Activated CD4-positive, alpha-beta memory T cell treated with anti-CD3 and anti-CD28 coated beads, Interleukin-2, amount 10 ng/mL, durations not matched to agents 7 days and 5 days (primary cell): ENCODE measurements at places on chromosomes 5 and 9.
A peak's percentile ranks its signal among the peaks of the same experiment; 100 is the strongest.

DNA sequence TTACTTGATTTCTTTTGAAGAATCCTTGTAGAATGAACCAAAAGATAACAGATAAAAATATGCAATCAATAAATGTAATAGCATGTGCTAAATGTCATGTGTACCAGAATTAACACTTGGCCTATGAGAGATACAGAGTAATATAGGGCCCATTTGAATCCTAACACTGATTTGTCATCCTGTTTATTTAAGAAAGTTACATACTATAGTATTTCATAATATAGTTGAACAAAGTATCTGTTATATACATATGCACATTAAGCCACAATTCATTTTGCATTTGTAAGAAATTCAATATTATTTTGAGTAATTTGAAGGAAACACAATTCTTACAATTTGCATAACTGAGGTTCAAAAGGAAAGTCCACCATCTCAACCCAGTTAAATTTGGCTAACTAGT, 389.5 kb downstream of the PDE4D start:
- DNase-seq = no peak

GRCh38 chr5:154782326-154782725, 27.1 kb downstream of the LARP1 start:
- DNase-seq = no peak

- no peak for DNase-seq
These were observed 11.1 kb upstream of the CACNA1B start for GRCh38 chr9:137866226-137867141.

- no peak for DNase-seq
These were observed 48.0 kb upstream of the POU5F2 start for GRCh38 chr5:93789173-93790067.

GRCh38 chr5:41721516-41721915, 148.7 kb downstream of the OXCT1 start:
- no peak for DNase-seq

GRCh38 chr5:122263352-122264030, 48.5 kb upstream of the SNCAIP start:
- no peak for DNase-seq

- no peak for DNase-seq
These were observed 10.8 kb downstream of the NSG2 start for GRCh38 chr5:174056064-174056847.

DNA sequence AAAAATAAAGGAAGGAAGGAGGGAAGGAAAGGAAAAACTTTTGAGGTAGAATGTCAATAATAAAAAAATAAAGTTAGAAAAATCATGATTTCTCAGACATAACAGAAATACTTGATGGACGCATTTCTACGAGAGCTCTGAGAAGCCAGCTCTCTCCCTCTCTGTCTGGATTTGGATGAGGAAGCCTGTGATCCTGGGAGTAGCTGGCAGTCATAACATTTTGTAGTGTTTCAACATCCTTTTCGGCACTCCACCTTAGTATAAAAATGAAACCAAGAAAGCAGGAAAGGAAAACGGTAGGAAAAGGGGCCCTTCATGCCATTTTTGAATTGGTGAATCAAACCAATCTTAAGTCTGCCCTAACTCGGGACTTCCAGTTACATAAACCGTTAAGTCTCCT, 321.3 kb downstream of the EPB41L4A start:
- no peak for DNase-seq

DNA sequence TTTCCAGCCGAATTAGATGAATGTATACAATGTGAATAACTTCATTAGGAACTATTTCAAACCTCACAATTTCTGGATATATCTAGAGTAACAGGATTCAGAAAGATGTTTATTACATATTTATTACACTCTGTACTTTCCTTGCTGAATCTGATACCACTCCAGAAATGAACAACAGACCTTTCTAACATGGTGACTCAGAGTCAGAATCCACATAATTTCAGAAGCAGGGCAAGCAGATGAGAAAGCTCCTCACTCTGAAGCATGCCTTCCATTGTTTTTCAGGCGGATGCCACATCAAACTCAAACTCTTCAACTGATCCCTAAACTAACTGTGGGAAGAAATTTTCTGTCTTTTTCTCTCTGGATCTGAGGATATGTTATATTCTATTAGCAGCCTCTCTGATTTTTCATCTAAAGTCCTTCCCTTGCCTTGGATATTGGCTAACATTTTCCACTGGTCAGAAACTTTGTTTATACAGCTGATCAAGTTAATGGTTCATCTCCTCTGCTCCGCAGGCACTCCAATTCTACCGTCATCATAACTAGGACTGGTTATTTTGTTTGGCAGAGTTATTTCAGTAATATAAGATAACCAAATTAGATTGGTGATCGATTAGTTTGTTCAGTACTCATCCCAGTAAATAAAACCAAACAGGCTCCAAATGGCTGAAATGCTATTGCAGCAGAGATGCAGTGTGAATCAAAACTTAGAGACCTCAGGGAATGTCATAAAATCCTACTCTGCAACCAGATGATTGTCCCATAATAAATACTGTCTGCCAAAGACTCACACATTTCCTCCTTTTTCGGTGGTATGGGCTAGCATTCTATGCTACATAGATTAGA, 556.0 kb downstream of the EBF1 start:
- no peak for DNase-seq

- DNase-seq = no peak
These were observed 96.6 kb upstream of the DMRT1 start for GRCh38 chr9:744790-745484.

DNA sequence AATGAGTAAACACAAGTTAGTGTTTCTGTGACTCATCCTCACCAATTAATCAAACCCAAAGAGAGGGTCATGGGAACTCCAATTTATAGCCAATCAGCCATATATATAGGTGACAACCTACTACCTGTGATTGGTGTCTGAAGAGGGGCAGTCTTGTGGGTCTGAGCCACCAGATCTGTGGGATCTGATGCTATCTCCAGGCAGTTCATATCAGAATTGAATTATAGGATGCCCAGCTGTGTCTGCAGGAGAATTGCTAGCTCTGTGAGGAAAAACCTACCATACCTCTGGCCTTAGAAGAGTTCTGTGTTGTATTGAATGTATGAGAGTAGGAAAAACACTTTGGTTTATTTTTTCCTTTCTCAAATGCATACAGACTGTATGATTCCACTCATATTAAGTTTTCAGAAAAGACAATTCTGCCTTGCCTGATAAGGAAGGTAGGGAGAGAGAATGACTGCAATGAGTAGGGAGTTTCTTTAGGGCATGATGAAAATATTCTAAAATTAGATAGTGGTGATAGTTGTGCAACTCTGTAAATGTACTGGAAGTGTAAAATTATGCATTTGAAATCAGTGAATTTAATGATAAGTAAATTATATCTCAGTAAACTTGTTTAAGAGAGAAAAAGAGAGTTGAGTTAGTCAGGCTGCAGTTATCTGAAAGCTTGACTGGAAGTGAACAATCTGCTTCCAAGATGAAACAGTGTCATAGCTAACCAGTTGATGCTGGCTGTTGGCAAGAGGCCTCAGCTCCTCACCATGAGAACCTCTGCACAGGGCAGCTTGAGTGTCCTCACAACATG, 274.9 kb downstream of the AUH start:
- no peak for DNase-seq

- DNase-seq = no peak
These were observed 22.6 kb downstream of the SLC36A1 start for GRCh38 chr5:151469992-151470391.

DNA sequence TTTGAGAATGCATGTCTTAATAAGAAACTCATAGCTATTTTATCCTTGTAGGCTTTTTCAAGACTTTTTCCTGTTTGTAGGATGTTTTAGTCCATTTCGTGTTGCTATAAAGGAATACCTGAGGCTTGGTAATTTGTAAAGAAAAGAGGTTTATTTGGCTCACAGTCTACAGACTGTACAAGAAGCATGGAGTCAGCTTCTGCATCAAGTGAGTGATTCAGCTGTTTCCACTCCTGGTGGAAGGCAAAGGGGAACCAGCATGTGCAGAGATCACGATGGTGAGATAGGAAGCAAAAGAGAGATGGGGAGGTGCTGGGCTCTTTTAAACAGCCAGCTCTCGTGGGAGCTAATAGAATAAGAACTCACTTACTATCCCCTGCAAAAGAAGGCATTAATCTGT, 177.3 kb downstream of the ALDH1A1 start:
- DNase-seq = no peak

DNA sequence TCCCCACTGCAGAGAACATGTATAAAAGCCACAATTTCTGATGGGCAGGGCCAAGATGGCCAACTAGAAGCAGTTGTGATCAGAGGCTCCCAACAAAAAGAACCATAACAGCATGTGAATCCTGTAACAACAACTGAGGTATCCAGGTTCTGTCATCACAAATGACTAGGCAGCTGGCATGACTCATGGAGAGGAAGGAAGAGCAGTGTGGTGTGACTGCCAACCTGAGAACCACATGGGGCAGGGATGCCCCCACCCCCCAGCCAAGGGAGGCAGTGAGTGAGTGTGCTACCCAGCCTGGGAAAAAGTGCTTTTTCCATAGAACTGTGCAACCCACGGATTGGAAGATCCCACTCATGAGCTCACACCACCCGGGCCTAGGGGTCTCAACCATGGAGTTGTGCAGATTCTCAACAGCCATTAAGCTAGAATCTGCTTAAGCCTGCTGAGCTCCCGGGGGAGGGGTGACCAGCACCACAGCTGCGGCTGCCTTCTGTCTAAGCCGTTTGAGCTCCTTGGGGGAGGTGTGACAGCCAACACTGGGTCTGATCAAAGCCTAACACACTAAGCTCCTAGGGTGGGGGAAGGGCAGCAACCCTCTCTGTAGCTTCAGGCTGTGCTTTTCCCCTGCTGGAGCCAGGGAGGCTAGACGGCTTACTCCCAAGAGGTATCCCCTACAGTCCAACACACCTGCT, 80.1 kb upstream of the DMAC1 start:
- DNase-seq = peak; percentile 52

DNA sequence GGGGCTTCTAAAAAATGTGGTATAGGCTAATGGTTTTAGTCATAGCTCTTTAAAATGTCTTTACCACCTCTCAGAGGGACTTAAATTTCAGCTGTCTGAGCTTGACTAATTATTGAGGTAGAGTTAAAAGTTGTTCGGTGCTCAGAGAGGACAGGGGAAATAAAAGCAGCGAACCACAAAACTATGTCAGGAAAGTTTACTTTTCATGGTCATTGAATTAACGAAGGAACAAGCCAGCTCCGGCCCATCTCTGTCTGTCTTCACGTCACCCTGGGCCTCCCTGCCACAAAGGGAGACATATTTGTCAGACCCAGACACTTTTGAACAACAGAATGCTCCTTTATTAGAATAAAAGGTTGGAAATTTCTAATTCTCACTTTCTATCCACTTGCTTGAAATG, 98.8 kb upstream of the EFNA5 start:
- no peak for DNase-seq

GRCh38 chr5:29982457-29982856, 1211.0 kb upstream of the CDH6 start:
- no peak for DNase-seq

DNA sequence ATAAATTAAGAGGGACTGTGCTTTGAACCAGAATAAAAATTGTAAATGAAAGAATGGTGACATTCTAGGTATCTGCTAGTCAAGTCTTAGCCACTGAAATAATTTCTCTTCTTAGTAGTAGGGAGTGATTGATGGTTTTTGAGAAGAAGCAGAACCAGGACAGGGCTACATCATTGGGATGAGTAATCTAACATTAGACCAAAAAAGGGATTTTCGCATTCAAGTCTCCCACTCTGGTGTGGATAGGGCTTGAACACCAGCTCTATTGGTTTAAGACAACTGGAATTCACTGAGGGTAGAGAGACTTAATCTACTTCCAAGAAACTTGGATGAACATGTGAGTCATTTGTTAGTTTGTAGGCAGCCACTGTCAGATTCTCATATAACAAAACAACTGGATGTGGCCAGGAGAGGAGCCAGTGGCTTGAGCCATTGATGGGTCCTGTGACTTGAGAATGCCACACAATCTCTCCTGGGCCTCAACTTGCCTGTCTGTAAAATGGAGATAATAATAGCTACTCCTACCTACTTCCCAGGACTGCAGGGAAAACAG, 16.6 kb downstream of the FAT2 start:
- no peak for DNase-seq

GRCh38 chr9:126661521-126662251, 48.0 kb downstream of the LMX1B start:
- DNase-seq = no peak

DNA sequence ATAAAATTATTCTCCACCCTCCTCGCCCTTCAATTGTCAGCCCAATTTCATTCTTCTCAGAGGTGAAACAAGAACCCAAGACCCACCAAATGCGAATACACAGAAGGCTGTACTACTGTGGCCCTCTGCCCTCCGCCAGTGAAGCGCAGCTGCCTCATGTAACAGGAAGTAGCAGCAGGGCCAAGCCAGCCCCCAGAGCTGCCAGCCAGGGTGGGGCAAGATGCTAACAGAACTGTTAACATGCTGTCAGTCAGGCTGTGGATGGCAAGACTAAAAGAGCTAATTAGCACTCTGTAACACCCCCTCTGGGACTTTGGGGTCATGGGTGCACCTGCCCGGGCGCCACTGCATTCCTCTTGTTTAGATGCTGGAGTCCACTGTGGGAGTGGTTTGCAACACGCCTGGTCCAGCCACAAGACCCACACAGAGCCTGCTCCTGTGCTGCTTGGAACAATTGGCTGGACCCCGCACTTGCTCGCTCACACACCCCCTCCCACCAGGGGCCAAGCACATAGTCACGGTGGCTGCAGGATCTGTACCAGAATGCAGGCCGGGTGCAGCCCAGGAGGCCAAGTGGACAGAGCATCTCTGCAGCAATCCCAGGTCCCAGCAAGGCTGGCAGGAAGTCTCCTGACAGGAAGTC, 14.5 kb upstream of the HEXB start:
- DNase-seq = no peak

- DNase-seq = no peak
These were observed 64.6 kb upstream of the HAPLN1 start for GRCh38 chr5:83785176-83785668.

DNA sequence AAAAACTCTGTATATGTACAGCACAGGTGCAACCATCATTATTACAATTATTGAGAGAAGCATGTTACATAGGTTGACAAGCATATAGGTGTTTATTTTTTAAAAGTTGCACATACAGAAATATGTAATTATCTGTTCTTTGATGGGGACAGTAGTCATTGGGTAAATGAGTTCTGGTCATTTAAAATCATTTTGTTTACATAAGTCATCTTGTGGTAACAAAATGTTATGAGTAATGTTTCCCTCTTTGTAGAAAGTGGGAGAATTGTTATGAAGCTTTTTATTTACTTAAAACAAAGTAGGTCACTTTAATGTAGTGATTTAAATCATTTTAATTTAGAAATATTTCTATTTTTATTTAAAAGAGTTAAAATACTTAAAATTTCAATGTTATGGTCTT, 33.8 kb upstream of the FBXL17 start:
- DNase-seq = no peak

DNA sequence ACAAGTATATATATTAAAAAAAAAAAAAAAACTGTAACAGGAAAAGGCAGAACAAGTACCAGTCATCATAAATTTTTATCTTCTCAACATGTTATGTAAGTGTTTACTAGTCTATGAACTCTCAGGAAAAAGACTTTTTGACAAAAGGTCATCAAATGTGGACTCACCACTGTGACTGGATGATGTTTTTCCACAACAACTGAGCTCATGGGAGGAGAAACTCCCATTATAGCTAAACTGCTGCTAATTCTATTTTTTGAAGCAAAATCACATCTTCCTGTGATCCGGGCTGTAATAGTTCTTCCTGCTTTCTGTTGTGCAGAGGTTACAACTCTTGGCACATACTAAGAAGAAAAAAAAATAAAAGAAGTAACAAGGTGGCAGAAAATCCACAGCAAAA, 39.6 kb downstream of the POC5 start:
- no peak for DNase-seq

- no peak for DNase-seq
These were observed 382.3 kb downstream of the ACTL7B start for GRCh38 chr9:108473209-108474112.
